ENCODE measurements at places on chromosomes 1 and 21.

- no peak for DNase-seq
These were observed 16.8 kb downstream of the PPP1R12B start for GRCh38 chr1:202365092-202365815.

DNA sequence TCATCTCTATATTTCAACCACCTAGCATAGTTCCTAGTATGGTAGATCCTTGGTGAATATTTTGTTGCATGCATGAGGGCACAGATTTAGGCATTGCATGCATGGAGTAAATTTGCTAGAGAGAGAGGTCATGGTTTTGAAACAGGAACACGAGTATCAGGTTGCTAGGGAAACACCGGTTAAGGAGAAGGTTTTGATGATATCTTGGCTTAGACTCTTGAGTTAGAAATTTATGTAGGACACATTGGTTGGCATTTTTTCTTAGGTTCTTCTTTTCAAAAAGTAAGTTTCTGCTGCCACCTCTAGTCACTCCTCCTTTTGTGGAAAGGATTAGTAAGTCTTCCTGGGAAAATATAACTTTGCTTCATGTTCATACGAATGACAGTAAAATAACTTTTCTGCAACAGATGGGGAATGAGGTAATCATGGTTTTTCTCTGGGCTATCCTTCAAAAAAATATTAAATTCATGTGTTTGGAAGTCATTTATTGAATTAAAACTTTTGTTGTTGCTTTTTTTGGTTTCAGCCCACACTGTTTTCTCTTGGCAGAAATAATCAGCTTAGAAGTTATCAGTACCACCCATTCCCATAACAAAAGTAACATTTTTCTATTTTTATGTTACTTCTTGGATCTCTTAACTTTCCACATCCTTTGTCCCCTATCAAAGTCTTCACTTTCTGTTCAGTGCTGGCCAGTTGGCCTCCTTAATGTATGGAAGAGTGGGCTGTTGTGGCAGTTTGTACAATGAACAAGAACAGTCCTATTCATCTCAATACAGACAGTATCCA, 97.3 kb downstream of the PLA2G4A start:
- no peak for DNase-seq

DNA sequence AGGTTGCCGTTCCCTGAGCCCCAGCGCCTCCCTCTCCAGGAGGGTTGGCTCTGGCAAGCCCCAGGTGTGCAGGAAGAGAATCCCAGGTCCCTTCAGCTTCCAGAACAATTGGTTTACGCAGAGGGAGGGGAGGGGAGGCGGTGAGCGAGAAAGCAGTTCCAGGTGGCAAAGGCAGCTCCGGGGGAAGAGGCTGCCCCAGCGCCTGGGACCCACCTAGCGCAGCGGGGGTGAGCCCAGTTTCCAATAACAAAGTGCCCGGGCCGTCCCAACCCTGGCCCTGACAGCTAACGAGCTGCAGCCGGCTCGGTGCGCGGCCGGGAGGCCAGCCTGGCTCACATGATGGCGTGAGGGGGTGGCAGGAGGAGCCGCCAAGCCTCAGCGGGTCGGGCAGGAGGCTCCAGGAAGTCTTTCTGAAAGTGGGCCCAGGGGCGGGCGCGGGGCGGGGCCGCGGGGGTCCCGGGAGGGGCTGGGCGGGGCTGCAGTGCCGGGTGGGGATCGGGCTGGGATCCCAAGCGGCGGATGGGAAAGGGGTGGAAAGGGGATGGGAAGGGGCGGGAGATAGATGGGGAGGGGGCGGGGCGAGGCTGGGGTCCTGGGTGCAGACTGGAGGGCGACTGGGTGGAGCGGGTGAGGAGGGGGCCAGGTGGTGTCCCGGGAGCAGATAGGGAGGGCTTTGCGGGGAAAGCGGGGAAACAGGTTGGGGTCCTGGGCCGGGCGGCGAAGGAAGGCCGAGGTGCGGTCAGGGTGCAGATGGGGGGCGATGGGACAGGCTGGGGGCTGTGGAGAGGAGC, 22.8 kb downstream of the DHRS3 start:
- no peak for DNase-seq

GRCh38 chr1:20481643-20482498, 4.1 kb downstream of the CAMK2N1 start:
- DNase-seq: no peak

DNA sequence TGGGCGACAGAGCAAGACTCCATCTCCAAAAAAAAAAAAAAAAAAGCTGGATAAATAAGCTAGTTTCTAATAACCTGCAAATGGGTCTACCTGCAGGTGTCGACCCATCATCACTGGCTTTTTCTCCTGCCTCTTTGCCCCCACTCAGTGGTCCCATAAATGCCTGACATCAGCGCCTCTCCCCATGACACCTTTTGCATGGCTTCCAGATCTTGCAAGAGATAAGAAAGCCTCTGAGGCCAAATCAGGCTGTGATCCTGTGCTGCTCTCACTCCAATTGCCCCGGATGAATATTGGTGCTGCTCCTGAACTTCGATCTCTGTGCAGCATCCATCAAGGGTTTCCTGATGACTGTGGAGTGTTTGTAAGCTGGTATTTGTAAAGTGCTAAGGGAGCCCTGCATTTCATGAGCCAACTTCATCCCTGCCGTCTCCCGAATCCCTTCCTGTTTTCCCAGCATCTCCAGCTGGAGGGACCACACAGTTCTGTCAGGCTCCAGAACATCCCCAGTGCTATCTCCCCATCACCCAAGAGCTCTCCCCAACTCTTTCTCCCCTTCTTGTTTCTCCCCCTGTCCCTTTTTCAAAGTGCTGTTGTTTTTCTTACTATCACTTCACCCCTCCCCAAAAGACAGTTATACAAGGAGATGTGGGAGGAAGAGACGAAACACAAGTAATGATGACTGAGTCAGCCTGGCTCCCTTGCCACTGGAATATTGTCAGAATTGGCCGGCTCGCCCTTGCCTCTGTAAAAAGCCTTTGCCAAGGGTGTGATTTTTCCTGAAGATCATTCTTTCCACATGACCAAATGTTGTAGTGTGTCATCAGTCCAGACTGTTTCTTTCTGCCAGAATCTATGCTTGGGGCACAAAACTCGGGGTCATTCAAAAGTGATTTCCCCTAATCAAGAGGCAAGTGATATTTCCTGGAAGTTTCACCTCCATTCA, 2.8 kb upstream of the EFHD2 start:
- DNase-seq: no peak

GRCh38 chr1:158809256-158809655, 21.9 kb upstream of the MNDA start:
- DNase-seq: no peak

DNA sequence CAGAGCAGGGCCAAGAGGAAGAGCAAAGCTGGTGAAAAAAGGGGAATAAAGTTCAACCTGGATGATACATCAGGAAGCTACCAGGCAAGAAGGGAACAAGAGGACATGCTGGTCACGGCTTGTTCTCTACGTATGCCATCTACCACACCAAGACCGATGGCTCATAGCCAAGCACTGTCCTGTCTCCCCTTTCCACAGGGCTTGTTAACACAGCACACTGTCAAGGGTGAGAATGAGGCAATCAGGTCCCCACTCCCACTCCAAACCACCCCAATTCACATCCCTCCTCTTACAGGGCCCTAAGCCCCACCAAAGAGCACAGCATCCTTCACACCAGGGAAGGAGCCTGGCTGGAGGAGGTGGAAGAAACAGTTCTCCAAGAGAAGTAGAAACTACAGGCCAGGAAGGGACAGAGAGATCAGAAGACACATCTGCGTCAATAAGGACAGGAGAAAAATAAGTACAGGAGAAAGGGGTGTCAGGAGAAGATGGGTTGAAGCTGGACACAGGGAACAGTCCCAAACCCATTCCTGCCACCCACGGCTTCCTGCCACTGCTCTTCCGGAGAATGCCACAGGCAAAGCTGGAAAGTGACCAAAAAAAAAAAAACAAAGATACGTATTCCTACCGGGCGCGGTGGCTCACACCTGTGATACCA, 923 bp upstream of the SHC1 start:
- no peak for DNase-seq

GRCh38 chr1:248807067-248807737, 18.5 kb downstream of the SH3BP5L start:
- DNase-seq: peak; percentile 33

DNA sequence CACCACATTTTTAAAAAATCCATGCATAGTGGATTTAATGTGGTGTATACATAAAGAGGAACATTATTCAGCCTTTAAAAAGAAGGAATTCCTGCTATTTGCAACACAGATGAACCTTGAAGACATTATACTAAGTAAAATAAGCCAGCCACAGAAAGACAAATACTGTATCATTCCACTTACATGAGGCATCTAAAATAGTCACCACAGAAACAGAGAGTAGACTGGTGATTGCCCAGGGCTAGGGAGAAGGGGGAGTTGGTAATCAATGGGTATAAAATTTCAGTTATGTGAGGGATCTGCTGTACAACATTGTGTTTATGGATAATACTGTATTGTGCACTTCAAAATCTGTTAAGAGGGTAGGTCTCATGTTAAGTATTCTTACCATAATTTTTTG, 10.0 kb downstream of the FAM163A start:
- no peak for DNase-seq

GRCh38 chr1:6414443-6414844, 5.3 kb downstream of the HES2 start:
- DNase-seq: no peak

DNA sequence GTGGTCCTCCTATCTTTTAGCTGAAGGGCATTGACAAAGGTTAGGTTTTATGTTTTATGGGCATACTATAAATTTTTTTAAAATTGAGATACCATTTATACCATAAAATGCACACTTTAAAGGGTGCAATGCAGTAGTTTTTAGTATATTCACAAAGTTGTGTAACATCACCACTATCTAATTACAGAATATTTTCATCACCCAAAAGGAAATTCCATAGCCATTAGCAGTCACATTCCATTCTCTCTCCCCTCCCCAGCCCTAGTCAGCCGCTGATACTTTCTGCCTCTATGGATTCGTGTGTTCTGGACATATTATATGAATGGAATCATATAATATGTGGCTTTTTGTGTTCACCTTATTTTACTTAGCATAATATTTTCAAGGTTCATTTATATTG, 135.8 kb upstream of the B3GALT2 start:
- DNase-seq: no peak

GRCh38 chr1:90970208-90970607, 51.6 kb downstream of the ZNF644 start:
- DNase-seq: no peak

DNA sequence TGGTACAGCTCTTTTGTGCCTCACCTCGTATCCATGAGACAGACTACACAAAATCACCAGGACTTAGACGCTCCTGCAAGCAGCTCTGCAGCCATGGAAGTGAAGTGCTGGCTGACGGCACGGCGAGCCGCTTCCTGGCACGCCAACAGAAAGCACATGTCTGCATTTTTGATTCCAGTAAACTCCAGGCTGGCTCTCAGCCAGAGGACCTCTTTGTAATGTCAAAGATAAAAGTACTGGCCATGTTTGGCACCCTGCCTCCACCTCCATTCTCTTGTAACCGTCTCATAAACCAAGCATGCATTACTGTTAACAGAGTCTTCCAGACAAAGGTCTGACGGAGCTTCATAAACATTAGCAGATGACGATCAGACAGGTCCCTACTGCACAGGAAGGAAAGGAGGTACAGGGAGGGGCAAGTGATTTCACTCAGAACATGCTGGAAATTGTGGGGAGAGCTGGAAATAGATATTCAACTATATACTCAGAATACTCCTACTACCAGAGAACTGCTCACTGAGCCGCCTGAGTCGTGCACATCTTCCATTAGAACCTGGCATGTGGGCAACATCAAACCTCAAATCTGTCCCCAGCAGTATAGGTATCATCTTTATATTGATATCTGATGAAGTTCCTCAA, 632.0 kb downstream of the SMYD3 start:
- no peak for DNase-seq

- no peak for DNase-seq
These were observed 56.4 kb upstream of the RGS7 start for GRCh38 chr1:241413386-241413785.

DNA sequence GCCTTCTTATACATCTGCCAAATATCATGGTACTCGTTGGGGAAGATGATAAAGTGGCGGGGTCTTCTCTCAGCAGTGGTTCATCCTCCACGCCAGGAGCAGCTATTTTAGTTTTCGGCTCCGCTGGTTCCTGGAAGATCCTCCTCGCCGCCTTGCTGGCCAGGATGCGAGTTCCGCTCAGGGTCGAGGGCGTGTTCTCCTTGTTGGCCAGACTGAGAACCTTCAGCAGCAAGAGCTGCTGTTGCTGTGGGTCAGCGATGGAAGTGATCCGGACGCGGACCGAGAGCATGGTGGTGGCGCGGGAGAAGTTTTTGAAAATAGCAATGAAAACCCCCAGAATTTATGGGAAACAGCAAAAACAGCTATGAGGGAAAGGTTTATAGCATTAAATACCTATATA, 11.4 kb upstream of the CFAP126 start:
- no peak for DNase-seq

DNA sequence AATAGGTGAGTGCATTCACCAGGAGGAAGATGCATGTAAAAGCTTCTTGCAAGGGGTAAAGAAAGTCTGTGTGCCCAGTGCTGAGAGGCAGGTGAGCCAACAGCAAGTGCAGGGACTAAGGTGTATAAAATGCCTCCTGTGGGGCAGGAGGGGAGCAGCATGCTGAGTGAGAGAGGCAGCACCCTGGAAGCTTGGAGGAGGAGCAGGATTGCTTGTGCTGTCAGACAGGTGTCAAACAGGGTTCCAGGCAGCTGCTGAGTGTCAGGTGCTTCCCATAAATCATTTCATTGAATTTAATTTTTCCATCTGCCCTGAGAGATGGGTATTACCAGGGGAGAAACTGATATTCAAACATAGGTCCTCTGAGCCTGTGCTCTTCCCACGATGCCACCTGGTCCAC, 13.9 kb downstream of the BSND start:
- no peak for DNase-seq

GRCh38 chr1:217456261-217456660, 174.6 kb downstream of the GPATCH2 start:
- DNase-seq: no peak

DNA sequence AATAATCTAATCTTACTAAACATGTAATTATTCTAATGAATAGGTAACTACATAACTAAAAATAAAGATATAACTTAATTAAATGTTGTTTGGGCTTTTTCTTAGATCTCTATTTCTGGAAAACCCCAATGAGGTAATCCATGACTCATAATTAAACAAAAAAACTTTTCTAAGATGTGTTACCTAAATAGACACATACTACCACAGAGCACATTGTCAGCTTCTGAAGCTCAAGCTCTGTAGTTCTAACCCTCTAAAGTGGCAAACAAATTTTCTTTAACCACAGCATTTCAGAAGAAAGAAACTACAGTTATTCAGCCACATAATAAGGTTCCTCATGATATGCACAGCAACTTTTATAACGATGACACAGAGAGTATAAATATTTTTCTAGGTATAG, 4.2 kb downstream of the OR6K3 start:
- DNase-seq: no peak

GRCh38 chr1:3740042-3740441, 12.2 kb upstream of the CCDC27 start:
- no peak for DNase-seq
